ENCODE measurements at places on chromosomes 2 and 18.
A peak's percentile ranks its signal among the peaks of the same experiment; 100 is the strongest.

GRCh38 chr2:215392687-215393270, 43.1 kb downstream of the FN1 start:
- DNase-seq, result no peak

- no peak for DNase-seq
These were observed 116.2 kb downstream of the TANC1 start for GRCh38 chr2:159084384-159085370.

- DNase-seq, result no peak
These were observed 388.9 kb downstream of the ALK start for GRCh38 chr2:29532436-29532835.

DNA sequence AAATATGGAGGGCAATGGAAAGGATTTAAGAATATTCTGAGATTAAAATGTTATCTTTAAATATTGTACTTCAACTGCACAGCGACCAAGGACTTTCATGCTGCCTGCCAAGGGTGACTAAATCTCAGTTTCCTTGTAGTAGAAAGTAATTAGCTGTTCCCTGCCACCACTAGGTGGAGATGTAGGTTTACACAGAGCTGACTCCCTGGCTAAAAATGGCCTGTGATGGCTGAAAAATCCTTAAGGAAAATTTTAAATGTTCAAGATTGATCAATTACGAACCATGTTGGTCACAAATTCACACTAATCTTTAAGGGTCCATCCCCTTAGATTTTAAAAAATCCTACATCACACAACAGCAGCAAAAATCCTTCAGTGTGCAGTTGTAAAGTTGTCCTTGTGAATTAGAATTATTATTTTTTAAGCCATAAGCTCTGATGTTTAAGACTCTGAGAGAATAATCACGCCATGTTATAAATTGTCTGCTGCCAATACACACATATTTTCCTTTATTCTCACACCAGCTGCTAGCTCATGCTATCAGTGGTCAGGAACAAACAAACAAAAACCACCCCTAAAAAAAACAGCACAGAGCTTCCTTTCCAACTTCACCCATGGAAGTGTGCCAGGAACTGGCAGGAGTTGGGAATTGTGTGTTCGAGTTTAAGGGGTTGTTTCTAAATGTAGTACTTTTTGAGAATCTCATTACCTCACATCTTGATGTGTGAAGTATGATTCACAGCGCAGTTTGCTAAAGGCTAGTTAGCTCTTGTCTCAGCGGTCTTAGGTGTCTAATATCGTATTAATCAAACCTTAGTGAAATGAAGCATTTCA, 399.8 kb downstream of the TMEM182 start:
- DNase-seq, result no peak

- no peak for DNase-seq
These were observed 29.3 kb upstream of the MEP1B start for GRCh38 chr18:32160547-32160946.

DNA sequence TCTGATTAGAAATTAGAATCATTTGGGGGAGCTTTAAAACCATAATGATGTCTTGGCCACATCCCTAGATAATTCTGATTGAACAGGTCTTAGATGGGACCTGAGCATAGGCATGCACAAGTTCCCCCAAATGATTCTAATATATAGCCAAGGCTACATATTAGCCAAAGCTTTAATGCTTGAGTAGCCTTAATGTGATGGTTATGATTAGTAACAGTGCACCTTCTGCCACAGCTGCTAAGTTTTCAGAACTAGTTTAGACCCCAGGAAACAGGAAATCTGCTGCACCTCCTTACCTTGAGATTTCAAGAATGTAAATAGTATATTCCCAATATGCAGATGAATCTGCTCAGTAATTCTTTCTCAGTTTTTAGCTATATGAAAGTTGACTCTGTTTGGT, 119.8 kb downstream of the PTPN4 start:
- no peak for DNase-seq

- DNase-seq, result no peak
These were observed 850.3 kb downstream of the DSC3 start for GRCh38 chr18:30192216-30192615.

GRCh38 chr18:73966954-73967353, 180.7 kb downstream of the FBXO15 start:
- no peak for DNase-seq

DNA sequence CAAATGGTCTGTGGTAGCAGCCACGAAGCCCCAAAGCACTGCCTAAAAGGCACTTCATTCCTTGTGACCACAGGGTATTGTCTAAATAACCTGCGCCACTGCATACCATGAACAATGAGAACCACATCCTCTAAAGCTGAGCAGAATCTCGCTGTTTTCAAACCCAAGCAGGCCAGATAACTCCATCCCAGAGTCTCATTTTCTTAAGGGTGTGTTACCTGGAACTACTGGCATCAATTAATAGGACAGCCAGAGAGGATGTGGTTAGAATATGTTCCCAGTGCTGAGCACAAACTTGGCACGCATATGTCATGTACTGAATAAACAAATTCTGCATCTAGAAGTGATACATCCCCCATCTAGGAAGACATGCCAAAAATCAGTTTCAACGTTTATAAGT, 13.0 kb downstream of the VPS4B start:
- DNase-seq, result no peak

DNA sequence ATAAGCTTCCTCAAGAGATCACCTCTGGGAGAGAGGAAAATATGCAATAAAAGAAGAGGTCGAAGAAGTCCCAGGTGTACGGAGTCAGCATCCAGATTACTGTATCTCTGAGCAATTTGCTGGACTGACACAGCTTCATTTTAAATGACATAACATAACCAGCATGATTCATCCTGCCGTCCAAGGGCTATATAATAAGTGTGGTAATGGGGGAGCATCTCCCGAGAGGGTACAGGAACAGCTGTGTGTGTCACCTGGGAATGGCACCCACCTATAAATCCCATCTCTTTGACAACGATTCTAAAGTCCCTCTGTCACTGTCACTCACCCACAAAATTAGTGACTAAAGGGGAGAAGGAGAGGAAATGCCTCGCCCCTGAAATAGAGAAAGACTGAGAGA, 19.3 kb upstream of the FZD7 start:
- no peak for DNase-seq

GRCh38 chr2:196853301-196854087, 44.3 kb upstream of the C2orf66 start:
- no peak for DNase-seq

DNA sequence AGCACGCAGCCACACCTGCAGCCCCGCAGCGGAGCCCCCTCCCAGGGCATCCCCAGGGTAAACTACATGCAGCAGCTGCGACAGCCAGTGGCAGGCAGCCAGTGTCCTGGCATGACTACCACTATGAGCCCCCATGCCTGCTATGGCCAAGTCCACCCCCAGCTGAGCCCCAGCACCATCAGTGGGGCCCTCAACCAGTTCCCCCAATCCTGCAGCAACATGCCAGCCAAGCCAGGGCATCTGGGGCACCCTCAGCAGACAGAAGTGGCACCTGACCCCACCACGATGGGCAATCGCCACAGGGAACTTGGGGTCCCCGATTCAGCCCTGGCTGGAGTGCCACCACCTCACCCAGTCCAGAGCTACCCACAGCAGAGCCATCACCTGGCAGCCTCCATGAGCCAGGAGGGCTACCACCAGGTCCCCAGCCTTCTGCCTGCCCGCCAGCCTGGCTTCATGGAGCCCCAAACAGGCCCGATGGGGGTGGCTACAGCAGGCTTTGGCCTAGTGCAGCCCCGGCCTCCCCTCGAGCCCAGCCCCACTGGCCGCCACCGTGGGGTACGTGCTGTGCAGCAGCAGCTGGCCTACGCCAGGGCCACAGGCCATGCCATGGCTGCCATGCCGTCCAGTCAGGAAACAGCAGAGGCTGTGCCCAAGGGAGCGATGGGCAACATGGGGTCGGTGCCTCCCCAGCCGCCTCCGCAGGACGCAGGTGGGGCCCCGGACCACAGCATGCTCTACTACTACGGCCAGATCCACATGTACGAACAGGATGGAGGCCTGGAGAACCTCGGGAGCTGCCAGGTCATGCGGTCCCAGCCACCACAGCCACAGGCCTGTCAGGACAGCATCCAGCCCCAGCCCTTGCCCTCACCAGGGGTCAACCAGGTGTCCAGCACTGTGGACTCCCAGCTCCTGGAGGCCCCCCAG, 254.1 kb downstream of the GLI2 start:
- DNase-seq, result no peak

DNA sequence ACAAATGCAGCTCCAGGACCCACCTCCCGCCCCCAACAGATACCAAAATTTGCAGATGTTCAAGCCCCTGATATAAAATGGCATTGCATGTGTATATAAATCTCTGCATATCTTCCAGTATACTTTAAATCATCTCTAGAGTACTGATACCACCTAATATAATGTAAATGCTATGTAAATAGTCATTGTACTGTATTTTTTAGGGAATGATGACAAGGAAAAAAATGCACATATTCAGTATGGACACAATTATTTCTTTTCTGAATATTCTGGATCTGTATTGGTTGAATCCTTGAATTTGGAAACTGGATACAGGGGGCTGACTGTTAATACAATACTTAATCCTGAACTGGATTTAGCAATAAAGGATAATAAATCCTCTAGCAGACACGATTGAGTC, 67.7 kb downstream of the FRZB start:
- DNase-seq, result no peak

DNA sequence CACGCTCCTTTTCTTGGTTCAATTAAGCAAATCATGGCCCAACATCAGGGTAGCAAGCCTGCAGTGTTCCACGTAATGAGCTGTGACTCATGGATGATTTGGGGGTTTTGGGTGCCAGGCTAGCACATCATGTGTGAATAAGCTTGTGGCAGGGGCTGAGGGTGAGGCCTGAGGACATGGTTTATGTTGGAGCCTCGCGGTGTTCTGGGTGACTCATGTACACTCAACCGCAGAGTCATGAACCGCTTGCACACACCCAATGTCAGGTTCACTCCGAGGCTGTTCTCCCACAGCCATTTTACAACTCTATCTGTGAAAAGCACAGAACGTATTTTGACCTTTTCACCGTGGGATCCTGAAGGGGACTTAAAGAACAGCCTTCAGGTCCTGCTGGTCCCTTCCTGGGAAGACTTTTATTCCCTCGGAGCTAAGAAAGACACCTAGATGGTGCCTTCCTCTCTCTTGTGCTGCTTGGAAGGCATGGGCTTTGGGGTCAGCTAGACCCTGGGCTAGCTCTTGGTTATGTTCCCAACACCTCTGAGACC, 139.9 kb upstream of the ZEB2 start:
- DNase-seq, result no peak

- DNase-seq, result peak; percentile 49
These were observed 19.4 kb upstream of the DUSP2 start for GRCh38 chr2:96164459-96165184.

- DNase-seq, result no peak
These were observed 105.9 kb upstream of the RMDN2 start for GRCh38 chr2:37819186-37819585.

- DNase-seq, result no peak
These were observed 8.1 kb downstream of the PFN4 start for GRCh38 chr2:24115057-24115456.

- no peak for DNase-seq
These were observed 151.0 kb upstream of the NDUFV2 start for GRCh38 chr18:8951491-8951890.

GRCh38 chr18:63869851-63870250, 17.7 kb upstream of the SERPINB2 start:
- no peak for DNase-seq

GRCh38 chr2:24617424-24617823, 126.4 kb downstream of the NCOA1 start:
- no peak for DNase-seq

DNA sequence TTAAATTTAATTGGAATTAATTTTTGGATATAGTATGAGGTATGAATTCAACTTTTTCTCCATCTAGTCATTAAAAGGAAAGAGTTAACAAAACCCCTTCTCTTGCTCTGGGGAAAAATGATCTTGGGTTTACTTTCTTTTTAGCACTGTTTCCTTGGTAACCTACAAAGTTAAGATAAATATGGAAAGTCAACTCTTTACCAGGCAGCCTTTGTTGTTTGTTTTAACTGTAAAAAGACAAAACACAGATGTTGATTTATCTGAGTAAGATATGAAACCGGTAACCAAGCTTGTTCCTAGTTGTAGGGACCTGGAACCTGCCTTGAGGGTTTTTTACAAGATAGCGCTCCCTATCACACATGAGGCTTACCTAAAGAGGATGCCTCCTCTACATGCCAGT, 10.1 kb upstream of the SANBR start:
- no peak for DNase-seq

- no peak for DNase-seq
These were observed 57.2 kb downstream of the MAP4K3 start for GRCh38 chr2:39379643-39380524.

GRCh38 chr2:32246911-32247310, 17.8 kb downstream of the NLRC4 start:
- no peak for DNase-seq

- DNase-seq, result no peak
These were observed 45.3 kb upstream of the NARS1 start for GRCh38 chr18:57666818-57667497.

DNA sequence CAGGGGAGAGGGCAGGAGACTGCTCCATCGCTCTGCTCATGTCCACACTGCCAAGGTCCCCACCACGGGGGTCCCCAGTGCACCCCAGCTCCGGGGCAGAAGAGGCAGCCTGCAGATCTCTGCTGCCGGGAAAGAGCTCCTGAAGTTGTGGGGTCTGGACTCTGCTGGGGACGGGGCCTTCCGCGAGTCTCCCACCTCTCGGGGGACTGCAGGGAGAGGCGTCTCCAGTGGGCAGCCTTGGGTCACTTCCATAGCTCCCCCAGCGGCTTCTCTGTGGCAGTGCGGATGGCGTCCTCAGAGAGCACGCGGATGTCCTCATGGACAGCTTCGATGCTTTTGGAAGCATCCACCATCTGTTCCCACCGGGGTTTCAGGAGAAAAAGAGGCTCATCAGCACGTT, 10.7 kb downstream of the DTYMK start:
- DNase-seq, result no peak

DNA sequence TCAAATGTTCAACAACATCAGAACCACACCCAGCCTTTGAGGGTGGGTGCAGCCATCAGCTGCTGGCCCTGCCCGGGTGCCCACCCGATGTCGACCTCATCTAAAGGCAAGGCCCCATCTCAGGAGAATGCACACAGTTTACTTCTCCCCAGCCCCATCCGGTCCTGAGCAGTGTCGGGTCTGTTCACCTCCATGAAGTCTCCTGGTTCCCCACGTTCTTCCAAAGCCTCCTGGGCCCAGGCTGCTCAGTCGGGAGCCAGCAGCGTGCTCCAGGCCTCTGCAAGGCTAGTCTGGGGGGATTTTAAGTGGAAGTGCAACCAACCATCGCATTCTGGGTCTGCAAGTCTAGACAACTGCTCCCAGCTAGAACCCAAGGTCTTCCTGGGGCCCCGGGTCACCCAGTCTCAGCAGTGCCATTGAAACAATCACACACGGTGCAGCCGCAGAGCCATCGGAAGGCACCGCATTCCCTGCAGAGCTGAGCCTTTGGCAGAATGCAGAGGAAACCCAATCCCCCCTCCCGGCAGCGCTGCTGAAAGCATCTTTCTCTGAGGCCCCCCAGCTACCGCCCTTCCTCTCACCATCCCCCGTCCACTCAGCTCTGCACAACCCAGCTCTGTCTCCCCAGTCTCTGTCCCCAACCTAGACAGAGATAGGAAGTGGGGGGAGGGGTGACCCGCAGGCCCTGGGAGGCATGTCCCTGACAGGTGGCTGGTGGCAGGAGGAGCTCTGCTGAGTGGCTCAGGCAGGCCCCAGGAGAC, 8.5 kb downstream of the ESPNL start:
- DNase-seq, result no peak

Data from activated T-helper 1 cell treated with anti-CD3 and anti-CD28 coated beads, Interleukin-12 subunit alpha, Interleukin-12 subunit beta, Interleukin-2, Interleukin-4 antibody, amounts not matched to agents 30 ng/mL and 10 ng/mL and 1 ng/mL, durations not matched to agents 14 hours and 24 hours and 36 hours (primary cell).